NCI-H187 (cell line): ENCODE measurements at places on chromosomes 4 and X.

DNA sequence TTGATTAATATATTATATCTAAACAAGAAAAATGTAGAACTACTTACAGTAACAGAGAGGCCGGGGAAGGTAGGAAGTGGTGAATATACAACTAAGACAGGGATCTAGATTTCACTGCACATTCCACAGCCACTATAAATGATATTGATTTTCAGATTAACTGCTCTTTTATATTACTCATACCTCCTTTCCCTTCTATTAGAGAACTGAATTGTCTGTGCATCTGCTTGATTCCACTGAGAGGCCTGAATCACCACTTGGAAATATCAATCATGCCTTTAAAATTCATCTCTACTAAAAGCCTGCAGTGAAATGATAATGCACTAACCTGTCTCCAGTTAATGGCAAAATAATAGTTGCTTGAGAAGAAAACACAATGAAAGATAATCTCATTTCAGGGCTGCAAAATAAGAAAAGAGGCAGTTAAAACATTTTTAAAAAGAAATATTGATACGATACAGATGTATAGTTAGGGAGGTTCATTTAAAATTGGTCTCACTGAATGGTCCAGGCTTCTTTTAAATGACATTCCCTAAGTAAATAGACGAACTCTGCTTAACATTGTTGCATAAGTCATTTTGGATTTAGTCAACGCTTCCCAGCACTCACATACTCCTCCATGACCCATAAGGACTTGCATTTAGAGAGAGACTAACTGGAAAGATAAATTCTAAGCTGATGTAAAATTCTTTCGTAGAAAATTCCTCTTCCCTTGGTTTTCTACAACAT lies 3.8 kb downstream of the ANTXR2 start:
- no peak for DNase-seq

DNA sequence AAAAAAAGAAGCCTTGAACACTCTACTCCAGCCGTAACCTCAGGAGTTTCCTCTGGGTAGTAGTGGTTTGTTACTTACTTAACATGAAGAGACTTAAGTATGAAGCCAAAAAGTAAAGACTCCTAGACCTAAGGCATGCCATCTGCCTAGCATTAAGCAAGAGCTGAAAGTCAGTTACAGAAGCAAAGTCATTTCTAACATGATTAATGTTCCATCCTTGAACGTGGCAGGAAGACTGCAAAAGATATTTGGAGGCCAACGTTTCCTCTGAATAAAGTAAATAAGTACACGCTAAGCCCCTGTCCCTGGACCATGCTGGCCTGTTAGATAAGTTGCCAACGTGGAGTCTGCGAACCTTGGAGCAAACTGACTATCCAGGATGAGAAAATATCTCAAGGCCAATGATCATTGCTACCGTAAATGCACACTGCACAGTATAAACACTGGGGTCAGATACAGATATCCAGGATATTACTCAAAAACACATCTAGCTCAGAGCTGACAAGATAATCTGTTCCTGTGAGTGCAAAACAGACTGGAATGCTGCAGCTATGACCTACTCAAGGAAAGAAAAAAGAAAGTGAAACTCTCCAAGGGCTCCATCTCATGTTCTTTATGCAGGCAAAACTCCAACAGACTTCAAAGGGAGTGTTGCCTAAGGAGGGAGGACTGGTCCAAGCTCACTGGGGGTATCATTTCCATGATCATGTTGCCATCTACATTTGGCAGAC lies 255.8 kb downstream of the COL25A1 start:
- DNase-seq, result no peak

DNA sequence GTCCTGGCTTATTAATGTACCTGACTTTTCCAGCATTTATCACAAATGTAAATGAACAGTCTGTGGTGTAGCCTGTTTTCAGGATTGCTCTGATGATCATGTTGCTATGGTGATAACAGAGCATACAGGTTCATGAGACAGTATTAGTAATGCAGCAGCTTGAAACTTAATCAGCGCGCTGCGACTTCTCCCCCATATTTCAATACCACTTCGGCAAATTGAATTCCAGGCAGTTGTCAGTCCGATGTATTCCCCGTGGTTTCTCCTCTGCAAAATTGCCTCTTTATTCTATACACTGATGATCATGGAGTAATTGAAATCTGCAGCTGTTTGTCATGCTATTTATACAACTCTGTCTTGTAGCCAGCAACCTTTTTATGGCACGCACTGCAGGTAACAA lies 239.3 kb downstream of the C4orf33 start:
- no peak for DNase-seq

- DNase-seq, result no peak
Measured at GRCh38 chr4:112279025-112279881, 6.5 kb downstream of the TIFA start.

DNA sequence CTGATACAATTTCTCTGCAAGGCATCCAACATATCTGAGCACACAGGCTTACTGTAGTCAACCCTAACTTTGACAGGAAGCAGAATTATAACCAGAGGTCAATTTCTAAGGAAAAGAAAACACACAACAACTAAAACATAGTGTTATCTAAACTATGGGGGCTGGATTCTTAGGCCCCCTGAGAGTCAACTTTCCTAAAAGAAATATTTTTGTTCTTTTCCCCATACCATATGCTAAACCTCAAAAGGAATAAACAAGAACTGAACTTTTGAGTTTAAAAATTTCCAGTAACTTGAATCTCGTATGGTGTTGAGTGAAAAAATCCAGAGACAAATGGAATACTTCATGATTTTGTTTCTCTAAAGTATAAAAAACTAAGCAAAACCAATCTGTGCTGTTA lies 42.9 kb downstream of the ATXN3L start:
- DNase-seq, result no peak

DNA sequence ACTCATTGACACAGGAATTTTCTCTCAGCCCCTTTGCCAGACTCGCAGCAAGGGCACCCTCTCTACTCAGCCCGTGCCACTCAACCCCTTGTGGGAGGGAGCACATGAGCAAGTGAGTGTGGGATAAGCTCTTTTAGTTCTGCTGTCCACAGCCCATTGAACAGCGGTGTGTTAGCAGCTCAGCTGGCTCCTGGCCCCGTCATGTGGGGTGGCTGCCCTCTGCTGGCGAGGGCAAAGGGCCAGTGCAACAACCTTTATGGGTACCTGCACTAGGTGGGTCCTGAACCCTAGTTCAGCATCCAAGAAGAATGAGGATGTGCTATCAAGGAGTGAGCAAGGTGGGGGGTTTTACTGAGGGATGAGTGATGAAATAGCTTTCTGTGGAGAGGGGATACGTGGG lies 85.0 kb upstream of the ZNF81 start:
- DNase-seq, result no peak

DNA sequence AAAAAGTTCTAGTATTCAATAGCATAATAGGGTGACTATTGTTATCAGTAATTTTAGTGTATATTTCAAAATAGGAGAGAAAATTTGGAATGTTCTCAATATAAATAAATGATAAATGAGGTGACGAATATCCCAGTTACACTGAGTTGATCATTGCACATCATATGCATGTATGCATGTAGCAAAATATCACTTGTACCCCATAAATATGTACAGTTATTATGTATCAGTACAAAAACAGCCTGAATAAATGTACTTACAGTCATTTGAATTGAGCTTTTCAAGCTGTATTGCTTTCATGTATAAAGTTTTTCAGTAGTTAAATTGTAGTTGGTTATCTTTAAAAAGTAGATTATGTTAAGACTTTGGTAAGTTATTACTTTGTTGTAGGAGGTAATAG lies 12.6 kb downstream of the CISD2 start:
- no peak for DNase-seq

GRCh38 chr4:165906272-165906671 lies 33.2 kb downstream of the TLL1 start:
- no peak for DNase-seq

DNA sequence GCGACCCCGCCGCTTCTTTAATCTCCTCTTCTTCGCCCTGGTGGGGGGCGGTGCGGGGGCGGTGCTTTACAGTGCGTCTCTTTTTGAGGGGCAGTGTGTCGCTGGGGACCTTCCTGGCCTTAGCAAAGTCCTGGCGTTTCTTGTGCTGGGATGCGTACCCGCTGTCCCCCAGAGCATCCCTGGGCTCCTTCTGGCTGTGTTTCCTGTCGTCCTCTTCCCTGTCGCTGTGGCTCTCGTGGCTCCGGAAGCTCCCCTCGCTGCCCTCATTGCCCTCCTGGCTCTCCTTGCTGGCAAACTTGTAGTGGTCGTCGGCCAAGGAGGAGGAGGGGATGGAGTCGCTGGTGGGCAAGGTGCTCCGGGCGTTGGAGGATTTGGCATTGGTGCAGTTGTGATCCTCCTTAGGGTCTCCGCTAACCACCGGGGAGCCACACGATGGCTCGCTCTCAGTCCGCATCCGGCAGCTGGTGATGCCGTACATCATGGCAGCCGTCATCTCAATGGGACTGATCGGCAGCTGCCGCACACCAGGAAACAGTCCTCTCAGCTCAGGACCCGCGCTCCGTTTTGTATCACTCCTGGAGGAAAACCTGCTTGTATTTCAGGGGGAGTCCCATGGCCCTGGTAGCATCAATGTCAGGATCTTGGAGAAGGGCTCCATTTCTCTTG lies 30.4 kb upstream of the TMSB15A start:
- no peak for DNase-seq

DNA sequence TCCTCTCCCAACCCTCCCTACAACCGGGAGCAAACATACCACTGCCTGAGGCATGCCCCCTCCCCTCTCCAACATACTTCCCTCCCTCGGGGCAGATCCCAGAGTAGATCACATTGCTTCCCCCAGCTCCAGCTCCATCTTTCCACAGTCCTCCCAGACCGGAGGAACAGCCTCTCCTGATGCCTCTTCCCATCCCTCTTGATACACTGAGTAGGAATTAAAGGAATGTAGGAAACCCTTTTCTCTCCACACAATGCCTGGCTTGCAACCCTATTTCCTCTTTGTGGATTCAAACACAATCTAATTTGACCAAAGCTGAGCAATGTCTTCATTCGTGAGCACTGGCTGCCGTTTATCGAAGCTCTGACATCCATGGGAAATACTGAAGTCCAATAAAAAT lies 339.8 kb downstream of the BCOR start:
- DNase-seq, result no peak

GRCh38 chr4:153564630-153565525 lies 98.7 kb downstream of the TMEM131L start:
- no peak for DNase-seq

- no peak for DNase-seq
Measured at GRCh38 chrX:68942104-68942503, 113.3 kb downstream of the EFNB1 start.

DNA sequence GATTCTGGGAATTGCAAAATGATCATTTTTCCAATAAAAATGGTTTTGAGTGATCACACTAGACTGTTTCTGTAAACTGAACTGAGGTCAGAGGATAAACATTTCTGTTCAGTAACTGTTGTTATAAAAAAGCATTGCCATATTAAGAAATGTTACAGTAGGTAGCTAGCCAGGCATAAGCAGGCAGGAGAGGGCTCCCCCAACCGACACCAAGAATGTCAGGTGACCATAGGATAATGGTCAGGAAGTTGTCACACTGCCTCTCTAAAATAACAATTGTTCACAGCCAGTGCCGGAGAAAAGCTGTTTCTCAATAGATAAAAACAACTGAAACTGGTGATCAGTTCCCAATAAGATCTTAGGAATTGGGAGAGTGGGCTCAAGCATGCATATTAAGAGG lies 306.2 kb upstream of the SLIT2 start:
- no peak for DNase-seq

DNA sequence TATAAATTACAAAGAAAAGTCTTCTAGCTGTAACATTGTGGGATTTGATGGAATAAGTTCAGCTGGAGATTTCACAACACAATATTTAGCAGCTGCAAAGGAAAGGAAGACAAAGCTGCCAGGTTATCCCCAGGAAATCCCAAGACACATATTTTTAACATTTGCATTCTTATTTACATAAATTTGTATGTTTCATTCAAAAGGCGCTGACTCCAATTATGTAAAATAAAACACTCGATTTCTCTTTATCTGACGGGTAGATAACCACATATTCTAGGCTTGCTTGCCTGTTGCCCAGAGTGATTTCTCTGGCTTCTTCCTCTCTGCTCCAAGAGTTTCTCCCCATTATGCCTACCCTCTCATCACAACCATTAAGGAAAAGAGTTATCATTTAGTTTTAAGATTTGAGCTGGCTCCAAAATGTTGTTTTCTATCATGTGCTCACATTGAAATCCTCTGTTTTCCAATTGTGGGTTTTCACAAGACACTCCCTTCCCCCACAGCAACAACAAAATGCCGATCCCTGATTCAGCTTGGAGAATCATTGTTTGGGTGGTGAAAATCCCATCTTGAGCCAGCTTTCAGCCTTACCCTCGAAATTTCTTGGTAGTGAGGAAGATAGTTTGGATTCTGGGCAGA lies 128.2 kb upstream of the RASGEF1B start:
- DNase-seq, result no peak

- DNase-seq, result no peak
Measured at GRCh38 chrX:1727531-1728027, 112.7 kb downstream of the ASMT start.

DNA sequence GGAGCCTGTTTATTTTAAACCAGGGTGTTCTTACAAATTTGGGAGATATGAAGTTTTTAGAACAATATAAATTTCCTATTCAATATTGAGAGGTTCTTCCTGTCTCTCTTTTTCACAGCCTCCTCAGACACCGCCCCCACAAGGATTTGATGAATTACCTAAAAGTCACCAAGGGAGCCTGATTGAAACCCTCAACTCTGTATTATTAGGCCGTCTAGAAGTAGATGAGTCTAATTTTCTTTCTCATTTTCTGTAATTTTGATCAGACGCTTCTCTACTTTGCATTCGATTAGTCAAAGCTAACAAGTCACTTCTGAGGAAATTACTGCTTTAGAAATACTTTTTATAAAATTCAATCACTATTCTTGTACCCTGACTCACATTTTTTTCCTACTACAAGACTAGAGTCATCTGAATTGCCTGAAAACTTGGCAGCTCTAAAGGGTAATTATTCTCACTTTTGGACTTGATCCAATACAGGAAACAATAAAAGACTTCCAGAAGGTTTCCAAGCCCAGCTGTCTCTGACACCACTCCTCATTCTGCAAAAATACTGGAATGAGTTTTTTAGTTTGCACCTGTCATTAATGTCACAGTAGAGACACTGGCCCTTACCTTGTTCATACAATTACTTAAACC lies 111.2 kb downstream of the ELOVL6 start:
- DNase-seq, result no peak

DNA sequence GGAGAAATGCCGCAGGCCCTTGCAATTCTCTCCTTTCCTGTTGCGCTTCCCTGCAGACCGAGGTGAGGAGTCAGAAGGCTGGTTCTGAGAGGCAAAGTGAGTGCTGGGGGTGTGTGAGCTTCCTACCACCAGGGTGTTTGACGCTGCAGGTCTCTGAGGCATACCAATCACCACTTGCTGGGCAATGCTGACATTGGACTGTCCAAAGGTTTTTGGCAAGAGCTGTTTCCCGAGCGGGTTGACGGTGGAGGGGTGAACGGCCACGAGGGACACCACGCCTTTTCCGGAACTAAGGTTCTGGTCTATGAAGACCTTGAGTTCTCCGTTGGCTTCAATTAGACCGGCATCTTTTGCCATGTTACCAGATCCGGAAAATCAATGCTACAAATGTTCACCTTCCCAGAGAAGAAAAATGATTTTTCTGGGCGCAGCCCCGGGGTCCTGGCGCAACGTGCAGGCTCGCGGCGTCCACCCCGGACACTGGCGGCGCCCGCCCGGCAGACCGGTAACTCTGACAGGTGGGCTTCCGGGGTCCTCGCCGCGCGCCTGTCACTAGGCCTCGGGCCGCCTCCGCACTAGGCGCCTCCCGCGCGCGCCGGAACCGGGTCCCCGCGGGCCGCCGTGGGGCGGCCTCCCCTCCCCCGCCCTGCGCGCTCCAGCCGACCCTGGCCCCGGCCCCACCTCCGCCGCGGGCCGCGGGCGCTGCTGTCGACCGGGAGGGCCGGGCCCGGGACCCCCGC lies 44.9 kb upstream of the FAM47C start:
- DNase-seq, result no peak
